Vagina (tissue), 2 donors: ENCODE measurements at places on chromosomes 2 and 18. TPM values are rescaled to one million over a fixed set of nuclear protein-coding genes. Genes with fewer than 3 reads are reported as not detected.
A peak's percentile ranks its signal among the peaks of the same experiment; 100 is the strongest.

ZNF519 gene
- total RNA-seq: 5.6 TPM

IL1RL1 gene
- total RNA-seq: 10.6 TPM

MBD1 gene
- total RNA-seq: 85.7 TPM

NFATC1 gene
- total RNA-seq: 21.9 TPM

GALR1 gene
- 0.98 TPM for total RNA-seq

TCF23 gene
- total RNA-seq: 7.4 TPM

KYNU gene
- total RNA-seq: 3.7 TPM

RFTN2 gene
- 10.8 TPM for total RNA-seq

GNAL gene
- 23.3 TPM for total RNA-seq

ANKRD30B gene
- total RNA-seq: not detected

FOXI3 gene
- total RNA-seq: not detected

SIX2 gene
- total RNA-seq: 16.7 TPM

- no peaks in the 10 kb centered on the region for H3K4me1 ChIP-seq
- no peak for DNase-seq
- H3K27ac ChIP-seq: no peak overlapping the region
- H3K36me3 ChIP-seq: no peaks in the 10 kb centered on the region
- no peaks in the 10 kb centered on the region for H3K27me3 ChIP-seq
- H3K4me3 ChIP-seq: no peak overlapping the region
These were observed 512.9 kb upstream of the ACVR2A start for GRCh38 chr2:147331790-147332419.

GRCh38 chr2:112133344-112133743 lies 4.8 kb upstream of the FBLN7 start:
- no peak overlapping the region for H3K4me3 ChIP-seq
- no peak overlapping the region for H3K27ac ChIP-seq
- no peak for DNase-seq
- no peaks in the 10 kb centered on the region for H3K27me3 ChIP-seq

DNA sequence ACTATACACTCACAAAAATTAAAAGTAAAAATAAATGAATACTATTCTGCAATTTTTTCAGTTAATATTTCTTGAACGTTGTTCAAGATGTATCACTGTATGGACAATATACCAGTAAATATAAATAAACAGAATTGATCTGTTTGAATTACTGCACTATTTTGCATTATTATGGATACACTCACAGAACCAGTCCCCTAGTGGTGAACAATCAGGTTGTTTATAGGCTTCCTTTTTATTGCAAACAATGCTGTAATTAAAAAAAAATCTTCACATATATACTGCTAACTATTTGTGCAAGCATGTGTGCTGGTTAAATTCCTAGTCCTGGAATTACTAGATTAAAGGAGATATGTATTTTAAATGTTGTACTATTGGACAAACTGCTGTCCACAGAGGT lies 306.0 kb downstream of the FBXO15 start:
- H3K27me3 ChIP-seq: no peaks in the 10 kb centered on the region
- DNase-seq: no peak
- no peaks in the 10 kb centered on the region for H3K4me1 ChIP-seq
- H3K4me3 ChIP-seq: no peak overlapping the region
- no peak overlapping the region for H3K27ac ChIP-seq
- H3K36me3 ChIP-seq: no peaks in the 10 kb centered on the region

- H3K36me3 ChIP-seq: no peaks in the 10 kb centered on the region
- no peak overlapping the region for H3K27ac ChIP-seq
- H3K4me1 ChIP-seq: no peaks in the 10 kb centered on the region
- H3K4me3 ChIP-seq: no peak overlapping the region
These were observed 152.2 kb downstream of the PID1 start for GRCh38 chr2:229118927-229119326.

GRCh38 chr2:71711133-71711855 lies 257.9 kb downstream of the DYSF start:
- peaks cover 6% of the 10 kb centered on the region for H3K4me1 ChIP-seq
- H3K36me3 ChIP-seq: no peaks in the 10 kb centered on the region
- no peak for DNase-seq
- no peak overlapping the region for H3K27ac ChIP-seq

- H3K4me1 ChIP-seq: no peaks in the 10 kb centered on the region
- no peaks in the 10 kb centered on the region for H3K27me3 ChIP-seq
- no peak overlapping the region for H3K4me3 ChIP-seq
- no peak overlapping the region for H3K27ac ChIP-seq
These were observed 384.3 kb upstream of the LYPD1 start for GRCh38 chr2:133054297-133054696.

DNA sequence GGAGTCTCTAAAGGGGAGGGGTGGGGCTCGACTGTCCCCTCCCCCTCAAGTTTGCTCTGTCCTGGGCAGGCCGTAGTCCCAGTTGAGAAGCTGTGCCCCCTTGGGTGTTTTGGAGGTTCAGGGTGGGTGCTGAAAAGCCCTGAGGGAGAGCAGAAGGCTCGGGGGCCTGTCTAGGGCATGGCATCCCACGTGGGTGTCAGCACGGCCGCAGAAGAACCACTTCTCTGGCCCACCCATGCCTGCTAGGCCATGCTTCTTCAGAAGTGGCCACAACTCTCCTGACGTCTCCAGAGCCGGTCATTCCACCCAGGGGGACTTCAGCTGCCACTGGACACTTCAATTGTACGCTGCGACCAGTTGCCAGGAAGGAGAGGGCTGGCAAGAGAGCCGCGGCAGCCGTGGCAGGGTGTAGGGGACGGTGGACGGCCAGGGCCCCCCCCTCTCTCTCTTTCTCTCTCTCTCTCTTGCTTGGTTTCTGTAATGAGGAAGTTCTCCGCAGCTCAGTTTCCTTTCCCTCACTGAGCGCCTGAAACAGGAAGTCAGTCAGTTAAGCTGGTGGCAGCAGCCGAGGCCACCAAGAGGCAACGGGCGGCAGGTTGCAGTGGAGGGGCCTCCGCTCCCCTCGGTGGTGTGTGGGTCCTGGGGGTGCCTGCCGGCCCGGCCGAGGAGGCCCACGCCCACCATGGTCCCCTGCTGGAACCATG lies at the start of gene INPP5D:
Gene INPP5D, plus strand, starts transcription at position 546 of the 704 bp plus-strand sequence. Its CDS starts 137 bp downstream, at position 683.
- H3K27ac ChIP-seq: peak within 1 kb of the TSS; percentile 58
- peaks cover 6% of the 10 kb centered on the region for H3K4me1 ChIP-seq
- DNase-seq: no peak
- H3K4me3 ChIP-seq: peak within 1 kb of the TSS; percentile 39
- H3K36me3 ChIP-seq: no peaks in the 10 kb centered on the region
- H3K27me3 ChIP-seq: no peaks in the 10 kb centered on the region

- peaks cover 18% of the 10 kb centered on the region for H3K4me1 ChIP-seq
- no peak overlapping the region for H3K27ac ChIP-seq
- no peak overlapping the region for H3K4me3 ChIP-seq
These were observed 25.1 kb upstream of the CREB1 start for GRCh38 chr2:207504513-207505170.

GRCh38 chr2:165601928-165602521 lies 132.5 kb downstream of the CSRNP3 start:
- DNase-seq: no peak
- H3K4me1 ChIP-seq: peaks cover 23% of the 10 kb centered on the region
- no peaks in the 10 kb centered on the region for H3K27me3 ChIP-seq
- H3K4me3 ChIP-seq: no peak overlapping the region
- no peak overlapping the region for H3K27ac ChIP-seq
- H3K36me3 ChIP-seq: no peaks in the 10 kb centered on the region

DNA sequence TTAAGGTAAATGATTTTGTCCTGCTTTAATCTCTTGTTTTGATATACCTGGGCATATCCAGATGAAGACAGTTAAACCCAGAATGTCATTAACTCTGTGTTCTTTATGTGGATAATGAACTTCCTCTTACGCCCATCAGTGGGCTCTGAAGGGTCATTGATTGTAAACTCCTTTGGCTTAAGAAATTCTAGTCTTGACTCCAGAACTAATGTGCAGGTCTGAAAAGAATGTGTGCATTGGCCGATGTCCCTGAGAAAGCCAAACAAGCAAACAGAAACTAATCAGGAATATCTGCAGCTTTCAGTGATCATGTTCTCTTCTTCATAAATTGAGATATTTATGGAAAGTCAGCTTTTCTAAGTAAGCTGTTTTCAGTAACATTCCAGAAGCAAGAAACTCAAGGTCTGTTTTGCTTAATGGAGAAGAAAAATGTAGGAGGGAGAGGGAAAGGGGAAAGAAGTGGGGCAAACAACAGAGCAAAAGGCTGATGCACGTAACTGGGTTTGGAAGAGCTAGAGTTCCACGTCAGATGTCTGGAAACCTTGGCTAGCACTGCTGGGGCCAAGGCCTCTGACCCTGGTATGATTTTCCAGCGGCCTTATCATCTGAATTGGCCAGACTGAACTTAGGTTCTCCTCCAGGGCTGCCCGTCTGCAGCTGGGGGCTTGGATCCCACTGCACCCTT lies 61.3 kb upstream of the FHL2 start:
- DNase-seq: no peak
- H3K27me3 ChIP-seq: no peaks in the 10 kb centered on the region
- no peak overlapping the region for H3K4me3 ChIP-seq
- peaks cover 7% of the 10 kb centered on the region for H3K4me1 ChIP-seq
- no peaks in the 10 kb centered on the region for H3K36me3 ChIP-seq
- no peak overlapping the region for H3K27ac ChIP-seq

GRCh38 chr2:6675791-6676190 lies 189.9 kb downstream of the CMPK2 start:
- DNase-seq: no peak
- H3K27ac ChIP-seq: no peak overlapping the region
- H3K4me1 ChIP-seq: no peaks in the 10 kb centered on the region
- no peaks in the 10 kb centered on the region for H3K36me3 ChIP-seq

DNA sequence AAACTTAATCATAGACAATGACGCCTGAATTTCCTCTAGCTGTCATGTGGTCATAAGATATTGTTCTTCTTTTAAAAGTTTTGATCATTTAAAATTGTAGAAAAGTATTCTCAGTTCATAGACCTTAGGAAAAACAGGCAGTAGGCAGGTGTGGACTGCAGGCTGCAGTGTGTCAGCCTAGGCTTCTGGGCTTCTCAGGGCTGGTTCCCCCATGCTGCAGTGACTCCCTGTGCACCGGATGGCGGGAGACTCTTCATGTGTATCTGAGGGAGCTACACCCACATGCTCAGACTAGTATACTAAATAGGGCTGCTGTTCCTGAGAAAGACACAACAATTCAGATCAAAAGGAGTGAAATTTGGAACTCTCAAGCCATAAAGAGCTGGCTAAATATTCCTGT lies 72.4 kb downstream of the PXDN start:
- H3K27ac ChIP-seq: no peak overlapping the region
- peaks cover 9% of the 10 kb centered on the region for H3K4me1 ChIP-seq
- no peak overlapping the region for H3K4me3 ChIP-seq
- DNase-seq: no peak
- H3K27me3 ChIP-seq: no peaks in the 10 kb centered on the region

DNA sequence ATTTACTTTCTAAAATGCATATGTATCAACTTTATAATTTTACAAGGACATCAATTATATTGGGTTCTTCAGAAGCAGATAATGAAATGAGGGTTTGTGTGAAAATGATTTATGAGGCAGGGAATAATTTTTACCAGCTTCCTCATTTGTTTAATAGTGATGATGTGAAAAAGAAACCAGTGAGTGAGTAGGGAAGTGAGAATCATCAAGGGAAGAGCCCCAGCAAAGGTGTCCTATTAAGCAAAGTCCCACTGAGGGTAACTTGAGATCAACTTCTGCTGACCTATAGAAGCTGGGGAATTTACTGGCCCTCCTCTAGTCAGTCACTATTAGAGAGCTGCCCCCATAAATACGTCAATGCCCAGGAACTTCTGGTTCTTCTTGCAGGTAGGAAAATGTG lies 266.8 kb upstream of the LYPD1 start:
- no peaks in the 10 kb centered on the region for H3K4me1 ChIP-seq
- DNase-seq: no peak
- no peaks in the 10 kb centered on the region for H3K27me3 ChIP-seq
- H3K36me3 ChIP-seq: no peaks in the 10 kb centered on the region
- no peak overlapping the region for H3K4me3 ChIP-seq

GRCh38 chr2:99348173-99348572 lies 11.0 kb downstream of the EIF5B start:
- H3K27ac ChIP-seq: no peak overlapping the region
- H3K27me3 ChIP-seq: no peaks in the 10 kb centered on the region
- DNase-seq: no peak
- H3K4me1 ChIP-seq: peaks cover 15% of the 10 kb centered on the region
- no peak overlapping the region for H3K4me3 ChIP-seq

DNA sequence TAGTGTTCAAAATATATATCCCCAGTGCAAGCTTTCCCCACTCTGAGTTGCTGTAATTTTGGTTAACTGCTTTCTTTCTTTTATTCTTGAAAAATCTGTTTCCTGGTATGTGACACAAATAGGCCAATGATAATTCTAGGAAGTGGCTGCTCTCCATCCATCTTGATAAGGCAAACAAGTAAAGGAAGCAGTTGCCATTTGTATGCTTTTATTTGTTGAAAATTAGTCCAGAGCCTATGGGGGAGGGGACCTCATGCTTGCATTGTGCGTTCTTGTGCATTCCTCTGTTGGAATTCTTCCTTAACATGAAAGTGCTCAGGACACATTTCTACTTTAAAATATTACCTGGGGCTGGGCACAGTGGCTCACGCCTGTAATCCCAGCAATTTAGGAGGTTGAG lies 111.2 kb upstream of the FSHR start:
- no peak overlapping the region for H3K27ac ChIP-seq
- no peak for DNase-seq
- H3K27me3 ChIP-seq: no peaks in the 10 kb centered on the region
- no peak overlapping the region for H3K4me3 ChIP-seq
- H3K4me1 ChIP-seq: no peaks in the 10 kb centered on the region

- no peak overlapping the region for H3K27ac ChIP-seq
- no peak overlapping the region for H3K4me3 ChIP-seq
- no peaks in the 10 kb centered on the region for H3K36me3 ChIP-seq
- DNase-seq: no peak
These were observed 305.4 kb downstream of the NCKAP5 start for GRCh38 chr2:133262893-133263292.

GRCh38 chr2:82198809-82199492 lies 1894.4 kb upstream of the LRRTM1 start:
- DNase-seq: no peak
- H3K36me3 ChIP-seq: no peaks in the 10 kb centered on the region
- H3K27me3 ChIP-seq: no peaks in the 10 kb centered on the region
- H3K4me1 ChIP-seq: no peaks in the 10 kb centered on the region
- no peak overlapping the region for H3K27ac ChIP-seq

GRCh38 chr2:100959225-100959880 lies 42.7 kb upstream of the RPL31 start:
- DNase-seq: no peak
- H3K4me1 ChIP-seq: peaks cover 18% of the 10 kb centered on the region
- H3K4me3 ChIP-seq: no peak overlapping the region

DNA sequence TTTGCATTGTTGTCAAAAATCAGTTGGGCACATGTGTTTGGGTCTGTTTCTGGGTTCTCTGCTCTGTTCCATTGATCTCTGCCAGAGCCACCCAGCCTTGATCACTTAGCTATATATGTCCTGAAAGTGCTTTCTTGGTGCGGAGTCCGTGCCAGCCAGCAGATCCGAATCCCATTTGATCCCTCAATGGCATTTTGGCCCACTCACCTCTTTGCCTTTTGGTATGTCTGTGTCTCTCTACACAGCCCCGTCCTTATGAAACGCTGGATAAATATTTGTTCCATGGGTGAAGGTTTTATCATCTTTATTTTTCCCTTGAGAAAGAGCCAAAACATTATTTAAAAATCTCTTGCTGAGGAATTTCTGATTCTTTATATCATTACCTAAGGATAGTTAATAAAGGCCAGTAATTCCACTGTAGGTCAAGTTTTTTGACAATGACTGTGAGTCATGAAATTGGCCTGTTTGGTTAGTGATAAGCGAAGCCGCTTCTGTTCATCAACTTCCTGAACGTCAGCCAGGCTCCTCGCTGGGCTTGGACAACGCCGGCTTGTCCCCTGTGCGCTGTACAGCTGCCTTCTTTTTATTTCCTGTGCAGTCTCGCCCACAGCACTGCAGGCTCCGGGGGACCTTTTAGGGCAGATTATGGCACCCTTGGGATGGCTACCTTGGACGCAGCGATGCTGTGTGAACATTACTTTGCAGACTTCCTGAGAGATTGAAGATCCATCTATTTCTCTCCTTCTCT lies 24.9 kb downstream of the MTCL1 start:
- H3K4me1 ChIP-seq: peaks cover 5% of the 10 kb centered on the region
- H3K36me3 ChIP-seq: no peaks in the 10 kb centered on the region
- H3K4me3 ChIP-seq: no peak overlapping the region
- H3K27ac ChIP-seq: no peak overlapping the region
- no peaks in the 10 kb centered on the region for H3K27me3 ChIP-seq
